PC-3 (cell line): ENCODE measurements at places on chromosomes 4 and X.
A peak's percentile ranks its signal among the peaks of the same experiment; 100 is the strongest.

DNA sequence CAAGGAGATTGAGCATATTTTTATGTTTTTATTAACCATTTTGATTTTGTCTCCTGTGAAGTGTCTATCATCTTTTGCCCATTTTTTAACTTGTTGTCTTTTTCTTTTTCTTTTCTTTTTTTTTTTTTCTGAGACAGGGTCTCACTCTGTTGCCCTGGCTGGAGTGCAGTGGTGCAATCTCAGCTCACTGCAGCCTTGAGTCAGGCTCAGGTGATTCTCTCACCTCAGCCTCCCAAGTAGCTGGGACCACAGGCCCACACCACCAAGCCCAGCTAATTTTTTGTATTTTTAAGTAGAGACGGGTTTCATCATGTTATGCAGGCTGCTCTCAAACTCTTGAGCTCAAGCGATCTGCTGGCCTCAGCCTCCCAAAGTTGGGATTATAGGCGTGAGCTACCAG is 4.6 kb upstream of the ADD1 start:
- DNase-seq: no peak

- no peak for DNase-seq
Measured at GRCh38 chr4:90375081-90375480, 247.9 kb downstream of the CCSER1 start.

GRCh38 chrX:69506617-69507499 is 2.7 kb downstream of the NALF2 start:
- no peak for DNase-seq

- DNase-seq: no peak
Measured at GRCh38 chr4:151426513-151426912, 17.5 kb downstream of the FHIP1A start.

DNA sequence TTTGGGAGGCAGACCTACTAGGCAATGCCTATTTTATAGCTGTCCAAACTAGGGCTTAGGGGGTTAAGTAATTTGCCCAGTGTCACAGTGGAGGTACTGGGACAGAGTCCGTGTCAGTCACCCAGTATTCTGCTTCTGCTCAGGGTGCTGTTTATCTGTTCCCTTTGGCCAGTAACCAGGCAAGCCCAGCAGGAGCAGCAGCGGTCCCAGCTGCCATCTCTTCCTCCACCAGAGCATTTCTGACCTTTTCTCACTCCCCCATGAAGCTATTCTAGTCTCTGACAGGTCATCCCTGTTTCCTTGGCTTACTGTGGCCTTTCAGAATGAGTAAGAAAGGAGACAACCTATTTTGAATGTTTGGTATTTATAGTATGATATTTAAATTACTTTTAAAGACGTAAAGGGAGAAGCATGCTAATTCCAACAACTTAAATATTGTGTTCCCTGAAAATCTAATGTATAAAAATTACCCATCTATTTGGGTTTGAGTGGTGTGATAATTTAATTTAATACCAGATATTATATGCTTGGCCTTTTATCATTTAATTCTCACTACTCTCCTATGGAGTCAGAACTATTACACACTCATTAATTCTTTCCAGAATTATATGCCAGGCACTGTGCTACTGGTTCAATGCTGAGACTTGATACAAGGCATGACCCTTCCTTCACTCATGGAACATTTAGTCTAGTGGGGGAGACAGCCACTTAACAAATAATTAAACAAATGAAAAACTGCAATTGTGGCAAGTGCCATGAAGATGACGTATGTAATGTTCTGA is 60.6 kb downstream of the RPS6KA3 start:
- no peak for DNase-seq

- no peak for DNase-seq
Measured at GRCh38 chr4:29541757-29542156, 1178.4 kb upstream of the PCDH7 start.

- peak; percentile 52 for DNase-seq
Measured at GRCh38 chr4:172892300-172892699, 276.3 kb upstream of the GALNT7 start.

GRCh38 chrX:1084689-1085088 is 127.8 kb downstream of the CRLF2 start:
- no peak for DNase-seq
